ENCODE measurements at places on chromosomes 5 and 9. TPM values are rescaled to one million over a fixed set of nuclear protein-coding genes. Genes with fewer than 3 reads are reported as not detected.

Gene IRX2
- polyA plus RNA-seq, result 0.20 TPM

Gene PCDHAC1
- not detected for polyA plus RNA-seq

Gene TAF11L5
- polyA plus RNA-seq, result not detected

Gene RARS1
- 27.9 TPM for polyA plus RNA-seq

Gene GPX3
- polyA plus RNA-seq, result 1,982 TPM

Gene C5orf34
- polyA plus RNA-seq, result 0.41 TPM

GRCh38 chr9:136031741-136032730, 63.1 kb downstream of the NACC2 start:
- DNase-seq, result no peak

DNA sequence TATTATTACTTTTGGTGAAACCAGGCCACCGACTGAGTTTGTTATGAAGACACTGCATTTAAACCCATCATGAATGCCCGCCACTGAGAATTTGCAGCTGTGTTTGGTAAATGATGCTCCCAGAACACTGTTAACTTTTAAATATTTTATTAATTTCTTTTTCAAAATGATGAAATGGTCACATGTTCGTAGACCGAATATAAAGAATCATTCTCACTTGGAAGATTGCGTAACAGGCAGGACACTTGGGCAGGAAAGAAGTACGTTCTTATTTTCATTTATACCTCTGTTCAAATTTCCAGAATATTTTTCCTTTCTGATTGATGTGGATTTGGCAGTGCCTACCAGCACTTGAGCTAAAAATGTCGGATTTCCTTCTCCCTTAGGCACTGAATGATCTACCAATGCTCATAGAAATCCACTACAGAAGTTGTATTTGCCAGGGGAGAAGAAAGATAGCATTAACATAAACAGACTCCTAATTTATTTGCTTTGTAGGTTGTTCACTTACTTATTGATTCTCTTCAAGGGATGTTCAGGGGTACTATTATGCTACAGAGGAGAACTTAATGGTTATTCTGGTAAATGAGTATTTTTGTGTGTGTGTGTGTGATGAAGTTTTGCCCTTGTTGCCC, 13.8 kb downstream of the CYFIP2 start:
- no peak for DNase-seq

DNA sequence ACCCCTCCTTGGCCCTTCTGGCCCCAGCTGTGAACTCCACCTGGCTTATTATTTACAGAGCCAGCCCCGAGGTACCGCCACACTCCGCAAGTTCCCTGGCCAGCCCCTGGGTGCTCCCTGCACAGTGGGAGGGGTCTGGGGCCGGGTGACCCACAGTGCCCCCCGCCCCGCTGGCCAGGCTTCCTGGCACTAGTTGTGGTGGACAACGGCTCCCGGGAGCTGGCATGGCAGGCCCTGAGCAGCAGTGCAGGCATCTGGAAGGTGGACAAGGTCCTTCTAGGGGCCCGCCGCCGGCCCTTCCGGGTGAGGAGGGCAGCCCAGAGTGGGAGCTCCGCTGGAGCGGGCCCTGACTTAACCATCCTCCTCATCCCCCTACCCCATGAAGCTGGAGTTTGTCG, 3.9 kb downstream of the MAMDC4 start:
- DNase-seq, result peak; percentile 50

DNA sequence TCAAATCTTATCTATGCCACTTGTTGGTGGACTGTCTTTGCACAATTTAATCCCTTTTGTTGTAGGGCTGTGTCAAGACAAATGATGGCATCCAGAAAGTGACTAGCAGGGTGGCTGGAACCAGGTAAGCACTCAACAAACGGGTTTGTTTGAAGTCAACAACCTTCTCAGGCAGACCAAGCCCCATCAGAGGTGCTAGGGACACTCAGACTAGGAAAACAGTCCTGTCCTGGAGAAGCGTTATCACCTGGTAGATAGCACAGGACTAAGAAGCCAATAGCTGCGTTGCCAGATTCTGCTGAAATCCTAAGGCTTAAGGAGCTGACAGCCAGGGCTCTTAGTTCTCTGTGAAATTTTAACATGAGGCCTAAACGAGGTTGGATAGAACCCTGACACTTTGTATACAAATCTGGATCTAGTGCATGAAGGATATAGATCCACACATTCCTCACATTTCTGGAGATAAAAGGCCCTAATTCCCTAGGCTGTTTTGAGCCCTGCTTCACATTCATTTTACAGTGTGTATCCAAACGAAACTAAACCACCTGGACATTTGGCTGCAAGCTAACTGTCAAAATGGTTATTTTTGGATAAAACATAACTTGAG, 179.8 kb downstream of the DCP2 start:
- DNase-seq, result no peak

- DNase-seq, result no peak
These were observed 87.9 kb downstream of the SLC1A3 start for GRCh38 chr5:36694351-36694750.

DNA sequence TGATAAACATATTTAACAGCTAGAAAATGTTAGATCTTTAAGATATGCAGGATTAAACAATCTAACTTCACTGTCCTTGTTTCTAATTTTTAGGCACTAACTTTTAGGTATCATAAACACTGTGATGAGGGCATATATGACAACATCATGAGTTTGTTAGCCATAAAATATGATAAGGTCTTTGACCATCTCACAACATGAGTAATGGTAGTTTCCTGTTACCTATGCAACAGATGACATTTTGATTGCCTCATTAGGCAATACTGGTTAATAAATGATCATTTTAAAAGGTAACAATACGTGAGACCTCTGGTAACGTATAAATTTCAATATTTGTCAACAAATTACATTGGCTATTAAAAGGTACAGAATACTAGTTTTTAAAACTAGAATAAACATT, 613.5 kb downstream of the PDE4D start:
- DNase-seq, result no peak

- no peak for DNase-seq
These were observed 23.9 kb upstream of the TMC1 start for GRCh38 chr9:72497447-72498046.

DNA sequence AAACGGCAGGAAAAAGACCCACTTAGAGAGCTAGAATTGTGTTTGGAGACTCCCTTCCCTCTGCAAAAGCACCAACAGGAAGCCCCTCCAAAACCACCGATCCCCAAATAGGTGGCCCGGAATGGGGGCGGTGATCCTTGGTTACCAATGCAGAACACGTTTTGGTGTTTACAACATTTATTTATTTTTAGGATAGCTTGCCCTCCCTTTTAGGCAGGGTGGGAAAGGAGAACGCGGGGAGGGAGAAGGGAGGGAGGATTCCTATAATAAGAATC, 579 bp upstream of the NTRK2 start:
- no peak for DNase-seq

DNA sequence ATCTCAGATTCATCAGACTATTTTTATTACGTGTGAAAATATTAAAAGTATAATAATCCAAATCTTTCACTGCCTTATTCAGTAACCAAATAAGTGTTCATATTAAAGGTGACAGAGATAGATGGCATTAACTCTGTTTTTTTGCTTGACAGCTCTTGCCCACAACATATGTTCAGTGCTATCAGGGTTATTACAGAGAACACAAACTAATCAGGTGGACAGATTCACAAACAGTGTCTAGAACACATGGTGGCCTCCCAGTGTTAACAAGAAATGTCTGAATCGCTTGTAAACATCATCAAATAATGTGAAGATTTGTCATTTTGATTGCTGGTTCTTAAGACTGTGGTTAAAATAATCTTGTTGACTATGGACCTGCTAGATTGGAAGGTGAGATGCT, 609.1 kb upstream of the GRAMD2B start:
- no peak for DNase-seq

DNA sequence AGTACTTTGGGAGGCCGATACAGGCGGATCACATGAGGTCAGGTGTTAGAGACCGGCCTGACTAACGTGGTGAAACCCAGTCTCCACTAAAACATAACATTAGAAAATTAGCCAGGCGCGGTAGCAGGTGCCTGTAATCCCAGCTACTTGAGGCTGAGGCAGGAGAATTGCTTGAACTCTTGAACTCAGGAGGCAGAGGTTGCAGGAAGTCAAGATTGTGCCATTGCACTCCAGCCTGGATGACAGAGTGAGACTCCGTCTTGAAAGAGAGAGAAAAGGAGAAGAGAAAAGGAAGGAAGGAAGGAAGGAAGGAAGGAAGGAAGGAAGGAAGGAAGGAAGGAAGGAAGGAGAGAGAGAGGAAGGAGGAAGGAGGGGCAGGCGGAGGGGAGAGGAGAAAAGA, 45.1 kb downstream of the MYO10 start:
- no peak for DNase-seq

DNA sequence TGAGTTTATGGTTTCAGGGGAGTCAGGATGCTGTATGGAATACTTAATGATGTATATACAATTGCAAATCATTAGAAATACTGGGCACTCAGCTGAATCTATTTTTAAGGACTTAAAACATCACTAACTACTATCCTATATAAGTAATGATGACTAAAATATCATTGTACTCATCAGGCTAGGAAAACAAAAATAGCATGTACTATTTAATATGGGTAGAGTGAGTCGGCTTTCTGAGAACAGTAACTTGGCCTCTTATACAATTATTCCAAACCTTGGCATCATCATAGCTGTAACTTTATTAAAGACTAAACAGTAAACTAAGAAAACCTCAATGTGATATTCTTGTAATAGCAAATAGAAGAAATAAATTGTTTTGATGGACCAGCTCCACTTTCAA, 94.5 kb downstream of the PJA2 start:
- no peak for DNase-seq

DNA sequence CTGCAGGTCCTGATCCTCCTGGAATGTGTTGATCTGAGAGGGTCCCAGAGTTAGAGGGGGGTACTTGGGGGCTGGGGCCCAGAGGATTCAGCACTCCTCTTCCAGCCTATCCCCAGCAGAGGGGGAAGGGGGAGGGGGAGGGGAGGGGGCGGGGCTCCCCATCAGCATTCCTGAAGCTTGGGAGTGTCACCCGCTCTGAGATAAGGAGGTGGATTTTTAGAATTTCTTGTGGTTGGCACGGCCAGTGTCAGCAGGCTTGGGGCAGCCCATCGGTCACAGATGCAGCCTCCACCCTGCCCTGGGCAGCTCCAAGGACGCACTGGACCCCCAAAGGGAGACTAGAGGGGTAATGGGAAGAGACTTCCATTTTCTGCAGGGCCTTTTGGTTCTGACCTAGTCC, 5.3 kb downstream of the FGF18 start:
- DNase-seq, result no peak

GRCh38 chr5:131000289-131000688, 164.8 kb downstream of the HINT1 start:
- no peak for DNase-seq
